NCI-H1048 (cell line): ENCODE measurements at places on chromosomes 12 and 14.
A peak's percentile ranks its signal among the peaks of the same experiment; 100 is the strongest.

DNA sequence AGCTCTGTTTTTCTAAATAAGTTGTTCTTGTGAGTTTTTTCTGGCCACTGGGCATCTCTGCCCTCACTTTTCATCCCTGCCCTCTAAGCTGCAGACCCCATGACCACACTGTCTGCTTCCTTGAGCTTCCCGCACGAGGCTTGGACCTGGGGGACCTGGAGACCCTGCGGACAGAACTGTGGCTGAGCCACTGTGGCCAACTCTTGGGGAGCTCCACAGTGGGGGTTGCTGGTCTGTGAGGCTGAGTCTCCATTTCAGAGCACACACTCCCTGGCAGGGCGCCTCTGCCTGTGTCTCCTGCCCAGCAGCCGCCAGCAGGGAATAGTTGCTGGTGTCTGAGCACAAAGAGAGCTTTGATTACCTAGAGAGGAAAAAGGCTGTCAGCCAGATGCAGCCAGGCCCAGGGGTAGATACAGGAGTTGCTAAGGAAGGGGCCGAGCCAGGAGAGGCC, 13.1 kb upstream of the RIN3 start:
- DNase-seq = no peak

GRCh38 chr14:100246809-100247428, 8.0 kb downstream of the YY1 start:
- no peak for DNase-seq

DNA sequence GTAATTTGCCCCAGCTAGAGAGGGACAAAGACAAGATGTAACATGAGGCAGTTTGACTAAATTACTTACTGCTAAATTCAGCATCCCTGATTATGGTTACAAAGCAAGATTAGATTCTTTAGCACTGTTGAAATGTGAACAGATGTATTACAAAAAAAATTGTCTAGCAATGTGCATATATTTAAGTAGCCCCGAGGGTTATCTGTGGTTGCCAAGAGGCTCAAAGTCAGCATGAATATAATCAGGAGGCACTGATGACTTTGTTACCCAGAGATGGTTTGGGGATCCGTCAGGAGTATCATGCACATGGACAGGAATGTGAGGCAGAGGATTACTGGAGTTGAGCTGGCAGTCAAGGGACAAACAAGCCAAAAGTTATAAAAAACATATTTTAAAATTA, 356.9 kb upstream of the CCDC196 start:
- DNase-seq = no peak

DNA sequence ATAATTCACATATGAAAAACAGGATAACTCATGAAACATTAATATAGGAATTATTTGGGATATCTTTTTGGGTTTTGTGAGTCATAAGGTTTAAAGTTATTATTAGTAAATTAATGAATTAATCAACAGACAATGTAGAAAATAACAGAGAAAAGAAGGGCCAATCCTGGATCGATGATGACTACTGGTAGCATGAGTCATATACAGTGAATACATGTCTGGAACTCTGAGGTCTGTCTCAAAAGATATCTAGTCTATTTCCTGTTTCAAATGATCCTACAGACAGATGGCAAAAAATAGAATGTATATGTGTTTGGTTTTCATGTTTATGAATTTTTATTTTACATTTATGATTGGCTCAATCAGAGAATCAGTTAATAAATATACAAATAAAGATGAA, 86.4 kb upstream of the RTL1 start:
- no peak for DNase-seq

- DNase-seq = no peak
Measured at GRCh38 chr14:81085596-81085995, 130.2 kb downstream of the TSHR start.

DNA sequence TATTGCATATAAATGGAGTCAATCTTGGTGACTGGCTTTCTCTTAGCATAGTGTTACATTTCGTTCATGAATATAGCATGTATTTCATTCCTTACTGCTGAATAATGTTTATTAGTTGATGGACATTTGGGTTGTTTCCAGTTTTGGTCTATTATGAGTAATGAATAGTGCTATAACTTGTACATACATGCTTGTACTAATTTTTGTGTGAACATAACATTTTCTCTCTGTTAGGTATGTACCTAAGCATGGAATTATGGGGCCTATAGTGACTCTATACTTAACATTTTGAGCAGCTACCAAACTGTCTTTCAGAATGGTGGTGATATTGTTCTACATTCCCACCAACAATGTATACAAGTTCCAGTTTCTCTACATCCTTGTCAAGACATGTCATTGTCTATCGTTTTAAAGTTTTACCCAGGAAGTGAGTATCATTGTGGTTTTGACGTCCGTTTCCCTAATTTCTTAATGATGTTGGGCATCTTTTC, 23.1 kb downstream of the ATP2A2 start:
- DNase-seq = no peak

DNA sequence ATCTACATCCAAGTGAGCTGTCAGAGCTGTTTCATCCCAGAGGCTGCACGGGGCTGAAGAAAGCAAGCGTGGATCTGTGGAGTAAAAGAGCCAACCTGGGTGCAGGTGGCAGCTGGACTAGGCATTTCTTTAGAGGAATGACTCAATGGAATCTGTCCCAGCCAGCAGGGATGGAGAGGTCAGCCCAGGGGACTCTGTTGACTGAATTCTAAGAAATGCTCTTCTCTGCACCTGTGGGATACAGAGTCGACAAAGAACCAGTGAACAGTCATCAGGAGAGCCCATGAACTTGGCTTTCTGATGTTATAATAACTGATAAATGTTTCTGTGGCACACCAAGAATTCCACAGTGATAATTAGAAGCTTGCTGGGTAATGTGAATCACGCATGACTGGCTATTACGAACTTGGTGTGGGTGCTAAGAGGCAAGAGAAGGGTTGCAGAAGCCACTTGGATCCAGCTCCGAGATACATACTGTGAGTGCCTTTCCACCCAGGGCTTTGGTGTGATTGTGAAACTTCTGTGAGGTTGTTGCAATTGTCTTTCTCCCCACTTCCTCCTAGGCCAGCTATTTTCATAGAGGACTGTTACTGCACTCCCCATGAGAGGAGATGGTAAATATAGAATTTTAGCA, 16.2 kb downstream of the PYGL start:
- no peak for DNase-seq

DNA sequence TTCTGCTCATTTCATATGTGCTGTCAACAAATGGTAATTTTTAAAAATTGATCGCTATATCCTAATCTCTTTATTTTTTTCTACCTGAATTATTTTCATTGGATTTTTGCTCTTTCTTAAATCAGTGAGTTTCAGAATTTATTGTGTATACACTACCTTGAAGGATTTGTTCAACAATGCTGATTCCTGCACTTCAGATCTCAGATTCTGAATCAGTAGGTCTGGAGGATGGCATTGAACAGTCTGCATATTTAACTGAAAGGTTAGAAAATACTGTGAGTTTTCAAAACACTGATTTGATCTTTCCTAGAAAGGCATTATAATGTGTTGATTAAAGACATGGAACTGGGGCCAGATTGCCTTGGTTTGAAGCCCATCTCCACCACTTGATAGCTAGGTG, 1.6 kb downstream of the G2E3 start:
- no peak for DNase-seq

DNA sequence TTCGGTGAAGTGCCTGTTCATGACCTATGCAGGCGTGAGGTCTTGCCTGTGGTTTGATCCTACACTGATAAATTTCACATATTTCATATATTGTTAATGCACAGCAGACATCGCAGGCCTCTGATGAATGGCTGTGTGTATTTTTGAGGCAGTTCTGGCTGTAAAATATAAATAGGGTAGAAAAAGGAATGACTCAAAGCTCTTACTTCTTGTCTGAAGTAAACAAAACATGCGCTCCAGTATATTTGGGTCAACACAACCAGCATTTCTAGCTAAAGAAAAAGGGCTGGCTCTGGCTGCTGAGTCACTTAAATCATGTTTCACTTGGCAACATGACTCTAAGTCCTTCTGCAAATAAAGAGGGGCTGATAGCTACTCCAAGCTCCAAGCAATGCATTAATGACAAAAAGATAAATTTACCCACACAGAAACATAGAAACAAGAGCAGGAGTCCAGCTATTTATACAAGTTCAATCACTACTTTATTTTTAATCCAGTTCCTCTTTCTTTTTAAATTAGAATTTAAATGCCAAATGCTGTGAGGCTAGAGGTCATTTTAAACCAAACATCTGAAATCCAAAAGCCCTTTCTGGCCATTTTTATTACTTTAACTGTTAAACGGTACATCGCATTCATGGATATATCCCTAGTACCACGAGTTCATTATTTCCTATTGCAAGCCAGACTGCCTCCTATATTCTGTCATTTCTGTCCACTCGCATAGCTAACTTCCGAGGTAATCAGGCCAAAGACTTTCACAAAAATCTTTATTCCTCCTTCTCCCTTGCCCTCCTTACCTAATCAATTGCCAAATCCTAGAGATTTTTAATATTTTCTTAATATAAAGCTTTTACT, 54.3 kb upstream of the TMCC3 start:
- no peak for DNase-seq

DNA sequence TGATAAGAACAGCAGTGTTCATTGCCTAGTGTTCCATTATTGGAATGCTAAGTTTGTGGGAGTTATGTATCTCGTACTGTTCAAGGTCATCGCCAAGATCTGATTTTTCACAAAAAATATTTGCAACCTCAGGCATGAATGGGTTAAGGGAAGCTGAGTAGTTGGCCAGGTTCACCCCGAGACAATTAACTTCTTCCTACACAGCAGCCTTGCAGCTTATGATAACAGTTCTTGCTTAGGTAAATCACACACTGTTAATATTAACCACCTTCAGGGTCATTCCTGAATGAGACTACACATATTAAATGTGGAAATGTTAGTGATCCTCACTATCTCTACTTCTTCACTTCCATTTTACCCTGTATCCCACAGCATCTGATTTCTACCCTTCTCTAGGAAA, 18.0 kb downstream of the FKBP11 start:
- DNase-seq = no peak

GRCh38 chr12:39846304-39846703, 226.7 kb upstream of the ABCD2 start:
- no peak for DNase-seq

DNA sequence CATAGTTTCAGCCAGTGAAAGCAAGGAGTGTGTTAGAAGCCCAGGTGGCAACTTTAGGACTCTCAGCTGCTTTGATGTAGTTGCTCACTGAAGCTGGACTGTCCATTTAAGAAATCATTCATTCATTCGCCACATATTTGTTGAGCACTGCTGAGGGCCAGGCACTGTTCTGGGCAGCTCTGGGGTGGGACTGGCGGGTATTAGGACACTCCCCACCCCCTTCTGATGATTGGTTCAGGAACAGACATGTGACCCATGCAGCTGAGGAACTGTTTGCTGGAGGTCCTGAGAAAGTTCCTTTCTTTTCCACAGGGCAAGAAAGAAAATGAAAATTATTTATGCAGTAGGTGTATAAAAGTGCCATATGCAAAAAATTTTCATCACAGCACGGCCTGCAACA, 70.3 kb upstream of the CHST11 start:
- DNase-seq = no peak

DNA sequence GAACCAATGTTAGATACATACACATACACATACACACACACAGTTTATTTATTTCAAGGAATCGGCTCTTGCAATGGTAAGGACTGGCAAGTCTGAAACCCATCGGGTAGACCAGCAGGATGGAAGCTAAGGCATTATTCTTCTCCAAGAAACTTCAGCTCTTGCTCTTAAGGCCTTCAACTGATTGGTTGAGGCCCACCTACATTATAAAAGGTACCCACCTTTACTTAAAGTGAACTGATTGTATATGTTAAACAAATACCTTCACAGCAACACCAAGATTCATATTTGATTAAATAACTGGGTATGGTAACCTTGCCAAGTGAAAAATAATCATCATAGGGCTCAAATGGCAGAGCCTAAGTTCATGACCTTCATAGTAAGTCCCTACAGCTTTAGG, 695.5 kb downstream of the BCL11B start:
- DNase-seq = no peak

DNA sequence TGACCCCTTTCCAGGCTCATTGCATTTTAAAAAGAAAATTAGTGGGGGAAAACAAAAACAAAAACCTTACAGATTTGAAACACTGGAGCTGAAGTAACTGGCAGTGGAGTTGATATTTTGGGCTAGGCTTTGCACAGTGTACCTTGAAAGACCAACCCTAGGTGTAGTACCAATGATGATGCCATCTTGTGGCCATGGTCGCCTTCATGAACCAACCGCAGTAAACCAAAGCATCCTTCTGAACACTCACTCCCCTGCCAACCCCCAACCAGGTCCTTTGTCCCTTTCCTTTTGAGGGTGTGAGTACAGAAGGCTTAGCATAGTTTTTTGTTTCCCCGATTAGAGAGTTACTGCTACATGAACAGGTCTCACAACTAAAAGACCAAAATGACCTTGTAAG, 5.9 kb downstream of the TOMM20L start:
- no peak for DNase-seq

GRCh38 chr12:47038270-47038748, 41.1 kb upstream of the PCED1B start:
- DNase-seq = no peak

DNA sequence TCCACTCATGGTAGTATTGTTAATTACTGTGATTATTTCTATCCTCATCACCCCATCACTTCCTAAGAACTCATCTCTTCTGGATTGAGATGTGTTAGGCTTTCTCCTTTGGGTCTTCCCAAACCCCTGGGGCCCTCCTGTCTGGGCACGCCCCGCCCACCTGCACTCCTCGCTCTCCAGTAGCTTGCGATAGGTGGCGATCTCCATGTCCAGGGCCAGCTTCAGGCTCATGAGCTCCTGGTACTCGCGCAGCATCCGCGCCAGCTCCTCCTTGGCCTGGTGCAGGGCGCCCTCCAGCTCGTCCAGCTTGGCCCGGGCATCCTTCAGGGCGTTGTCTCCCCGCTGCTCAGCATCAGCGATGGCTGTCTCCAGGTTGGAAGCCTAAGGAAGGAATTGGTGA, 6.8 kb downstream of the KRT71 start:
- DNase-seq = no peak

DNA sequence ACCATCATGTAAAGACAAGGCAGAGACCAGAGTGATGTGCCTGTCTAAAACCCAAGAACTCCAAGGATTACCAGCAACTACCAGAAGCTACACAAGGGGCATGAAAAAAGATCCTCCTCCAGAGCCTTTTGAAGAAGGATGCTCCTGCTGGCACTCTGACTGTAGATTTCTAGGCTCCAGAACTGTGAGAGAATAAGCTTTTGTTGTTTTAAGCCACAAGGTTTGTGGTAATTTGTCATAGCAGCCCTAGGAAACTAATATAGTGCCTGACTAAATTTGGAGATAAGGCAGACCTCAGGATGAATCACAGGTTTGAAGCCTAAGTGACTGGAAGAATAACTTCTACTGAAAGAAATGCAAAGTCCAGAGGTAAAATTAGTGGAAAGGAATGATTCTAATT, 132.9 kb downstream of the CEP83 start:
- no peak for DNase-seq

GRCh38 chr12:104083769-104084475, 19.6 kb downstream of the HCFC2 start:
- no peak for DNase-seq

- DNase-seq = no peak
Measured at GRCh38 chr14:84013424-84013823, 1516.5 kb upstream of the FLRT2 start.

- DNase-seq = no peak
Measured at GRCh38 chr14:76998910-76999309, 29.6 kb downstream of the IRF2BPL start.

- peak; percentile 26 for DNase-seq
Measured at GRCh38 chr12:40105515-40106201, at the start of gene SLC2A13. SLC2A13 (minus strand) TSS chr12:40106081; CDS start chr12:40105808, 273 bp downstream.
